Psoas muscle (tissue), 8 donors: ENCODE measurements at places on chromosomes 16 and 17. TPM values are rescaled to one million over a fixed set of nuclear protein-coding genes. Genes with fewer than 3 reads are reported as not detected.

- DNase-seq = no peak
Observed at GRCh38 chr17:19426631-19427030, 15.6 kb downstream of the RNF112 start.

DNA sequence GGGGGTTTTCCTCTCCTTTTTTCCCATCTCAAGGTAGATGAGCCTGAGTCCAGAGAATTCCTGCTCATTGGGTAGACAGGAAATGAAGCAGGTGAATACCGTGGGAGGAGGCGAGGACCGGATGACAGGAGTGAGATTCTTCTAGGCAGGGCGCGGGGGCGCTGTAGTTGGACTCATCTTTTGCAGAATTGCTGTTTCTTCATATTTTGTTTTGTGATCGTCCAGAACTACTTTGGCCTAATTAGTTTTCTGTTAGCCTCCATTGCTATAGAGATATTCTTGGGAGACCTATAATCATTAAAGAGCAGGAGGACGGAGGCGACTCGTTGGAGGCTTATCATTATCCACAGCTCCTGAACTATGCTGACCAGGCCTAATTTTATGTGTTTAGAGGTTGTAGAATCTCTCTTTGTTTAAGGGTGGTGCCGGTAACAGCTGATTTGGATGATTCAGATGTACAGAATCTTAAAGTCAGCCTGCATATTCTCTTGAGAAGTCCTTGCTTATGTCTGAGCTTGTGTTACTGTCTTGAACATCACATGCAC lies 650 bp downstream of the ATP6V0A1 start:
- peak; percentile 42 for DNase-seq

GRCh38 chr17:19727501-19728078 lies 11.2 kb upstream of the SLC47A2 start:
- DNase-seq = peak; percentile 79

- DNase-seq = no peak
Observed at GRCh38 chr17:40264458-40265185, 23.1 kb upstream of the CDC6 start.

- DNase-seq = no peak
Observed at GRCh38 chr16:12708266-12708665, 95.4 kb downstream of the CPPED1 start.

DNA sequence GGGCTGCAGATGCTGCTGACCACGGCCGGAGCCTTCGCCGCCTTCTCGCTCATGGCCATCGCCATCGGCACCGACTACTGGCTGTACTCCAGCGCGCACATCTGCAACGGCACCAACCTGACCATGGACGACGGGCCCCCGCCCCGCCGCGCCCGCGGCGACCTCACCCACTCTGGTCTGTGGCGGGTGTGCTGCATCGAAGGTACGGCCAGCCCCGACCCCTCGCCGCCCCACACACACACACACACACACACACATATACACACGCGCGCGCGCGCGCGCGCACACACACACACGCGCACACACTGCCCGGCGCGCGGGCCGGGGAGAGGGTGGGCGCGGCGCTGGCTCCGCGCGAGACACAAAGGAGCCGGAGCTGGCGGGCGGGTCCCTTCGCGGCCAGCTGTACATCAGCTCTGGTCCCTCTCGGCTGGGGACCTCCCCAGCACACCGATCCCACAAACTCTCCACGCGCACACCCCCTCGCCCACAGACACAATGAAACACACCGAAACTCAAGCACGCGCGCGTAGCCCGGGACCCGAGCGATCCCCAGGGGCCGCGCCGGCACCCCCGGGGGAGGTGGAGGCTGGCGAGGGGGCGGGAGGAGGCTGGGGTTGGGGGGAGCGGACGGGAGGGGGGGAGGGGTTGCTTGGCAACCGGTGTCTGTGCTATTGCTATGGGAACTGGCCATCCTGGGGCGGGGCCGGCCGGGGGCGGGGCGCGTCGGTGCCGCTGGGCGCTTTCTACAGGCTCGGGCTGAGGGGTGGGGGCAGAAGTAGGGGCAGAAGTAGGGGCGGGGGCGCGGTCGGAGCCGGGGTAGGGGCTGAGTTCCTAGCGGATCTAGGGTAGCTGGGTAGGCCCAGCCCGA lies 658 bp downstream of the CACNG4 start:
- DNase-seq = no peak

GRCh38 chr17:52228823-52229222 lies 70.3 kb upstream of the CA10 start:
- DNase-seq = no peak

The TAT gene
- 0.17 TPM for total RNA-seq

The KIF2B gene
- not detected for total RNA-seq

- DNase-seq = no peak
Observed at GRCh38 chr17:79527306-79527705, 83.5 kb downstream of the RBFOX3 start.

DNA sequence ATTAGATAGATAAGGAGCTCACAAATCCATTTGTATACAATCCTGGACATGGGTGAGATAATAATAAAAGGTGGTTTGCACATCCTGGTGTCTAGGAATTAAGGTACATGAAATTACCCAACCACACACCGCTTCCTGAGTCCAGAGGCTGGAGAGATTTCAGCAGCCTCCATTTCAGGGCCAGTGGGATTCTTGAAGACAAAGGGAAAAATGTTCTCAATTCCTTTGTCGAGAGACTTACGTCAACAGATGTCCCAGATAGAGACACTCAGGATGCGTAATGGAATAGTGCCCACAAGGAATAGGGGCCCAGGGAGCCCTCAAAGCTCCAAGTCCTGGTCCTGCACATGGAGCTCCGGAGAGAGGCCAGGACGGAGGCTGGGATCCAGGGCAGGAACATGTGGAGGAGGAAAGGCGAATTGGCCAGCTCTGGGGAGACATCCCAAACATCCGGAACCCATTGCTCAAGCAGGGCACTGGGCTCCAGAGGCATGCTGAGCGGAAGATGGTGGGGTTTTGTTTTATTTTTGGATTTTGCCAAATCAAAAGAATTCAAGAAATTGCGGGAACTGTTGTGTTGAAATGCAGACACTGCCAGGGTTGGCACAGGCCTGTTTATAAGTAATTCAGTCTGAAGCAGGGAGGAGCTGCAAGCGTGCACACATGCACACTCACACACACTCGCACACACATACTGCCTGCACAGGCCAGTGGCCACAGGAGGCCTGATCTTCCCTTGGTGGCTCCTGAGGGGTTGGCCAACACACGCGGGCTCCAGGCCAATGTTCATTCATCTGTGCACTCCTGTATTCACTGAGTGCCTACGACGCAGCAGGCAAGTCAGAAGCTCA lies 97.2 kb downstream of the NOG start:
- no peak for DNase-seq

The CNGB1 gene
- total RNA-seq = not detected

The TMEM88 gene
- 31.3 TPM for total RNA-seq
